Activated T-helper 9 cell treated with anti-CD3 and anti-CD28 coated beads, Interleukin-2, amount 50 U/mL, for 16 hours (primary cell): ENCODE measurements at places on chromosomes 1 and 21.

DNA sequence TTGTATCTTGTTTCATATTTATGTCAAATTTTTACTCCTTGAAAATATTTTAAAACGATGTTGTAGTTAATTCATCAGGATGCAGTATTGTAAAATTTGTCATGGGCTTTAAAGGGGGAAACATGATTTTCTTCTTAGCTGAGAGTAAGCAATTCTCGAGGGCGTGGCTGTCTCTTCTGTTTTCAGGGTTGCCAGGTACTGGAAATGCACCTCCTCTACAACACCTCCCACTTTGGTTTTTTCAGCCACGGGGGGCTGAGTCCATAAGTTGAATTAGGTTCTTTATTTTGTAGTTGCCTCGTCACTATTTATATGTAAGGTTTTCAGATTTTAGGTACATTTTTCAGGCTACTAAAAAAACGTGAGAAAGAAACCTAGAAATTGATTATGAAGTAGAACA is 64.0 kb downstream of the PRDM2 start:
- no peak for DNase-seq

DNA sequence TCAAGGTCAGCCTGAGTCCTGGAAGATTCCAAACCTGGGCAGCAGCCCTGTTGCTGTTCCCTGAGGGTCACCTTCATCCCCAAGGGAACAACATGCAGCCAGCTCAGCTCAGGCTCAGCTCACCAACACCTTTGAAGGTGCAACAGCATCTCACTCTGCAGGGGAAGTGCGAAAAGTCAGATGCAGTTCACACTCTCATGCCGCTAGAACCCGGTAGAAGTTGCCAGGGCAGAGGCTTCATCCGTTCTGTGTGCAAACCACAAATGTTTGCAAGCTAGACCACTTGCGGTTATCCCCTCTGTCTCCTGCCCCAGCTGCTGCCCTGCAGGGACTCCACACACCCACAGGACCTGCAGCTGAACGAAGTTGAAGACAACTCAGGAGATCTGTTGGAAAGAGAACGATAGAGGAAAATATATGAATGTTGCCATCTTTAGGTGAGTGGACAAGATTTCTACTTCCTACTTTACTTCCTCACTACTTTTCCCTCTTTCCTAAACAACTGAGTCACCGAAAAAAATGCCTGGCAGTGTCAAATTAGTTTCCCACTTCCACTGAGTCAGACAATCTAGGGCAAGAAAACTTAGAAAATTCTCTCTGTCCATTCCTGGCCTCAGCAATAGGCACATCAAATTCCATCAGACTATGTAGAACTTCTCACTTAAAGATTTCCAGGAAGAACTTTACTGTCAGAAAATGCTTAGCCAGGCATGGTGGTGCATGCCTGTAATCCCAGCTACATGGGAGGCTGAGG is 1.8 kb upstream of the FCRL6 start:
- no peak for DNase-seq

DNA sequence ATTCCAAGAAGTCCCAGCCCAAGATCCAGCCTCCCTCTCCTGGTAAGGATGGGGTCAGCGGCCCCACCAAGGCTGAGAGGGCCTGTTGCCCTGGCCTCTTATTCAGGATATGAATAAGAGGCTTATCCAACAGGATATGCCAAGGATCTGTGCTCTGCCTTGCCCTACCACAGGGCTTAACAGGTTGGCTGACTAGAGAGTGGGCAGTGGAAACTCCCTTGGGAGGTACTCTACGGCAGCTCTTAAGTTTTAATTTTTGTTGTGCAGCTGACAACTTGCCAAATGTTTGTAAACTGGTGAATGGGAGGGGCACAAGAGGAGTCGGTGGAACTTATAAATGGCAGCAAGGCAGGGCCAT is 16.5 kb upstream of the PIGV start:
- DNase-seq: no peak

GRCh38 chr1:108961752-108962486 is 1.4 kb downstream of the CLCC1 start:
- no peak for DNase-seq

- DNase-seq: no peak
Observed at GRCh38 chr1:208132287-208132882, 111.8 kb downstream of the PLXNA2 start.

- DNase-seq: no peak
Observed at GRCh38 chr1:54277451-54278341, 77.7 kb downstream of the MRPL37 start.

DNA sequence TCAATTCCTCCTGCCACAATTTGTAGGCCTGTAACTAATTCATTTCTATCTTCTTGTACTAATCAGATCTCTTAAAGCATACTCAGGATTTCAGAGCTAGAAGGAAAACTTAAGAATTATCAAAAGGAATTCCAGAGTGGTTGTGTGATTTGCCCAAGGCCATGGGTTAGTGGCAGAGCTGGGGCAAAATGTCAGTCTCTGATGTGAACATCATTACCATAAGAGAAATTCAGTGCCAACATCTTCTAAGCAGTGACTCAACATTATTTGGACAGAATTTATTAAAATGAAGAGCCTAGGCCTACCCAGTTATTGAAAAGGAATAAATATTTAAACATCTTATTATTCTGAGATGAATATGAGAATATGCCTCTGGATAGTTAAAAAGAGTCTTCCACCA is 14.5 kb downstream of the ST6GALNAC5 start:
- no peak for DNase-seq

- no peak for DNase-seq
Observed at GRCh38 chr1:221963742-221964141, 221.9 kb upstream of the DUSP10 start.

DNA sequence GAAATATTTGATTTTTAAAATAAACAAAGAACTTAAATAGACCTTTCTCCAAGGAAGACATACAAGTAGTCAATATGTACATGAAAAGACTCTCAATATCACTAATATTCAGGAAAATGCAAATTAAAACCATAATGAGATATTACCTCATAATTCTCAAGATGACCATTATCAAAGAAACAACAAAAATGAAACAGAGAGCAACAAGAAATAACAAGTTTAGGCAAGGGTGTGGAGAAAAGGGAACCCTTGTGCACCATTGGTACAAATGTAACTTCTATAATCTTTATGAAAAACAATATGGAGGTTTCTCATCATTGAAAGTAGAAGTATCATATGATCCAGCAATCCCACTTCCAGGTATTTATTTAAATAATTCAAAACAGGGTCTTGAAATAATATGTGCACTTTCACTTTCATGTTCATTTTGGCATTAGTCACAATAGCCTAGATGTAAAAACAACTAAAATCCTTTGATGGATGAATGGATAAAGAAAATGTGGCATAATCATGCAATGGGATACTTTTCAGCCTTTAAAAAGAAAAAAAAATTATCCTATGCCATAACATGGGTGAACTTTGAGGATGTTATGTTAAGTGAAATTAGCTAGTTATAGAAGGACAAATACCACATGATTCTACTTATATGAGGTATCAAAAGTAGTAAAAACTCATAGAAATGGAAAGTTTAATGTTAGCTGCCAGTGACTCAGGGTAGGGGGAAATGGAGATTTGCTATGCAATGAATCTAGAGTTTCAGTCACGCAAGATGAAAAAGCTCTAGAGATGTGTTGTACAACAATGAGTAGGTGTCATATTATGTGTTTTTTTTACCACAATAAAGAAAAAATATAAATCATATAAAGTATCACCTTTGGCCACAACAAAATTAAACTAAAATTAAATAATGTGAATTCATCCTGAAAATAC is 114.5 kb upstream of the LYPLAL1 start:
- no peak for DNase-seq

GRCh38 chr1:187237542-187237941 is 408.8 kb downstream of the PLA2G4A start:
- no peak for DNase-seq

DNA sequence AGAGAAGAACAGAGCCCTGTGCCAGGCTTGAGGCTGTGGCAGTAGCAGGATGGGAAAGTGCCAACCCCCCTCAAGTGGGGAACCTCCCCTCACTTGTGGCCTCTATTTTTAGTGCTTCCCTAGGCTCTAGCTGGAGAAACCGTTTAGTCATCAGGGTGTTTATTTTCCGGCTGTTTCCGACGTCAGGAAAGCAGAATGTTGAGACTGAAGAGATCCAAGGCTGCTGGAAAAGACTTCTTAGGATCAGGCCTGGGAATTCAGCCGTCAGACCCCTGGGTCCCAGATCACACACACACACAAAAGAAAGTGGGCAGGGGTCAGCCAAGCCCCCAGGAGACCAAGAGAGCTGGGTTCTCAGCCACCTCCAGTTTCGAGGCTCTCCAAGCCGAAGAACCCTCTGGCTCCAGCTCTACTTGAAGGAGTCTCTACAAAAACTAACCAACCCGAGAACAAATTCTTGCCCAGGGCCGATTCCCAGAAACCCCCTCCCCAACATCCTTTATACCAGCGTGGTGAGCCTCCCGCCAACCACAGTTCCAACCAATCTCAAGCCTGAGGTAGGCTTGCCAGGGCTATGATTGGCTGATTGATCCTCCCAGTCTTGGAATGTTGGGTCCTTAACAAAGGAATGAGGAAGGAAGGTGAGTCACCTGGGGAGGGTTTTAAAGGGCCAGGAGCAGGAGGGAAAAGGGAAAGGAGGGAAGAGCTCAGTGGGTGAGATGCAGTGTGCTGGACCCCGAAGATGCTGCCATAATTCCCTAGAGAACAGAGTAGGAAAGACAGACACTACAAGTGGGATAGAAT is 2.5 kb upstream of the MEF2D start:
- no peak for DNase-seq

DNA sequence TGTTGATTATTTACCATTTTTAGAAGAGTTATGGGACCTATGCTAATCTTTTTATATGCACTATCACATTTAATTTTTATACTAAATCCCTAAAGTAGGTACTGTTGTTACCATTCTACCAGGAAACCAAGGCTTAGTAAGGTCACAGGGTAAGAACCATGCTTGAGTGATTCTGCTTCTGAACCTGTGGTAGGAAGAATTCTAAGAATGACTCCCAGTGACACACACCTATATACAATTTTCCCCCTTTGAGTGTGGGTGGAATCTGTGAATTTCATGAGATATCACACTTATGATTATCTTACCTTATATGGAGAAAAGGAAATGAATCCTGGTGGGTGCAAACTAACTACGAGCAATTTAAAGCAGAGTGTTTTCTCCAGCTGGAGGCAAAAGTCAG is 391.0 kb downstream of the USH2A start:
- DNase-seq: no peak

DNA sequence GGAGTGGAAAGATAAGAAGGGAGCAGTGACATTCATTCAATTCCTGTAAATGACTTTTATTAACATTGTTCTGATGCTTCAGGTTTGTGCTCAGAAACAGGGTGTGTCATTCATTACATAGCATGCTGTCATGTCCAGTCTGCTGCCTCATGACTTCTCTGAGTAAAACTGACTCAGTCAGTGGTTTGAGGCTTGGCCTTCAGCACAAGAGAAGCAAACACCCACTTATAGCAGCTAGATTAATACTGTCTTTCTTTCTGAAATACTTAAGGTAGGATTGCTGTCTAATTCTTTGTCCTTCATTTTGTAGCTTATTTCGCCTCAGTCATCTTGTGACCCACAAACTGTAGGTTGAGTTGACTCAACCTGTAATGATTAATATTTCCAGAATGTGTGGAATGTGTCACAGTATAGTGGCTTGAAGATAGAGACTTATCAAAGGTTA is 32.9 kb downstream of the RASAL2 start:
- DNase-seq: no peak

DNA sequence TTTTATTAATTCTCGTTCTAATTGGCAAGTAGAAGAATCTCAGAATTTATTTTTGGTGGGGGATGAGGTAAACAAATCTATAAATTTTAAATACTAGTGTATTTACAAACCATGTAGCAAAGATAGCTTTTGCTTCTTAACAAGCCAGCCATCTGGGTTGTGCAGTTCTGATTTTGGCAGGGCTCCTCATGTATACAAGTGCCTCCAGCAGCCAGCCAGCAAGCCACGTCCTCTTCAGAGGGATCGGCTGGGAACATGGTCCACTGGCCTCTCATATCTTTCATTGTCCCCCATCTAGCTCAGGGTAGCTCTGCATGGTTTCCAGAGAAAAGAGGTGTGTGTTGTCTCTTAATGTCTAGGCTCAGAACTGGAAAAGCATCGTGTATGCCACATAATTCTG is 659.1 kb downstream of the MRPL39 start:
- DNase-seq: no peak

DNA sequence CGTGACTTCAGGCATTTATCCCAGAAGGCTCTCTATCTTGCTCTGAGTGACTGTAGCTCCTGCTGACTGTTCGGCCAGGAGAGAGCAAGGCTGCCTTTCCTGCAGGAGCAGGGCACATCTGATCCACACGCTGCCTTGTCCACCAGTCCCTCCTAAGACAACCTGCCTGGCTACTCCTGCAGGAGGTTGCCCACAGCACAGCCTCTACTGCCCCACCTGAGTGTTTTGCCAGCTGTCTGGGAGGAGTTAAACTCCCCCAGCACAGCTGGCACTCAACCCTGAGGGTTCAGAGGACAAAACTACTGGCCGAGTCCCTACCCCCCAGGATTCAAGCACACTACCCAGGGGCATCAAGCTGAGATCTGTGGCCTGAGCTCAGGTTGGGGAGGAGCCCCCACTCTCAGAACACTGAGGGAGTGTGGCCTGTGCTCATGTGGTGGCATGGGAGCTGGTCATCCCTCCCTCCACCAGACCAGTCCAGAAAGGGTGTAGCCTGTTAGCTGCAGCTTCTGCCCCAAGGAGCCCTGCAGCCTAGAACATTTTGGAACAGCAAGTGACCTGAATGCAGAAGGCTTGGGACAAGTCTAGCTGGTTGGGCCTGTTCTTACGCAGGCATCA is 237.3 kb downstream of the SLC44A5 start:
- DNase-seq: no peak

DNA sequence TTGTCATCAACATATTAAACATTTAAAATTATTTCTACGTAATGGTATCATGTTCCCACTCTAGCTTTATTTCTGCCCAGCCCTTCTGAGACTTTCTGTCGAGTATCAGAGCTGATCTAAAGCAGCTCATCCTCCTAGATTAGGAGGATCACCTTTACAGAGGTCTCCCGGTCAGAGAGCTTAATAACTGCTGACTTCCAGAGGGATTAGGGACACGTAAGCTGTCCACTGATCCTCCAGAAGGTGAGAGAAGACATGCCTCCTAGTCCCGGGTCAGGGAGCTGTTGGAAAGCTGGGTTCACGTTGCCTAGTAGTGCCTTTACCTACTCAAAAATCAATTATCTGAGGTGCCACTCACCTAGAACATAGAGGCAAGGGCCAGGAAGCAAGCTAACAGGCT is 31.2 kb upstream of the NADK start:
- no peak for DNase-seq

- no peak for DNase-seq
Observed at GRCh38 chr1:73901738-73902137, 296.2 kb downstream of the LRRIQ3 start.

DNA sequence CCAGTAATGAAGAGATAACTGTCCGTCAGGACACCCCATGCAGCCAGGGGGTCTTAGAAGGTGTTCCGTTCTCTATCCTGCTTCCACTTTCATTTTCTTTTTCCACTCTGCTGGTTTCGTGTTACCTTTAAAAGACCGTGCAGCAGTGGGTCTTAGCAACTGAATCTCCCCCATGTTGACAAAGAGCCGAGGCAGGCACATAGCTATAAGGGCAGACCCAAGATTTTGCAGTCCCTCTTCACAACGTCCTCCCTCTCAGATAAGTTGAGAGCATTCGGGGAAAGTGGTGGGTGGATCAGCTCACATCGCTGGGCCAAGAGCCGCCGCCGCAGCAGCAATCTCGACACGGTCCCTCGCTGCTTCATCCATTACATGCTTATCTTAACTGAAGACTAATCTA is 355.5 kb downstream of the LMO4 start:
- DNase-seq: no peak
